T-helper 1 cell (primary cell): ENCODE measurements at places on chromosomes 7 and 10.

- DNase-seq, result no peak
Measured at GRCh38 chr7:150979713-150980390, 1.7 kb upstream of the KCNH2 start.

GRCh38 chr10:15141136-15142054 lies 27.1 kb downstream of the NMT2 start:
- DNase-seq, result no peak

- no peak for DNase-seq
Measured at GRCh38 chr10:16184096-16184597, 252.7 kb upstream of the PTER start.

DNA sequence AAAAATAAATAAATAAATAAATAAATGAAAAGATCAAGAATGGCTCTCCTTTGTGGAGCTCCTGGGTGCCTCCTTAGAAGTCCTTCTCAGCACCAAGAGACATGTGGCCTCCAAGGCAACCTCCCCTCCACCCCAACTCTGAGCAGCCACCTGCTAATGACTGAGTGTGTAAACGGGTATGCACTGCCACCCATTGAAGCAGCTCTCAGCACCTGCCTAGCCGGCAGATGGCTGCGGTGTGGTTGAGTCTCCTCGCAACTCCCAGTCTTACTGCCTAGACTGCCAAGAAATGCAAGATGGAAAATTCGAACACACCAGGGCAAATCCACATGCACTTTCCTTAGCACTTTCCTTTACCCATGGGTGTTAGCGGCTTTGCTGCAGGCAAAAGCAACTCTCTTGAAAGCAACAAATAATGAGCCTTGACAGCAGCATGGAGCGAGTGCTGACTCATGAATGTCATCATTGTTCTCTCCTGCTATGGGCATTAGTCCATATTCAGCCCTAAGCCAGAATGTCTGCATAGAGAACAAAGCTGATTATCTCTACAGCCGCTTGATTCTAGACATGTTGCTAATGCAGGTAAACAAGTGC lies 913.9 kb upstream of the AUTS2 start:
- DNase-seq, result no peak

DNA sequence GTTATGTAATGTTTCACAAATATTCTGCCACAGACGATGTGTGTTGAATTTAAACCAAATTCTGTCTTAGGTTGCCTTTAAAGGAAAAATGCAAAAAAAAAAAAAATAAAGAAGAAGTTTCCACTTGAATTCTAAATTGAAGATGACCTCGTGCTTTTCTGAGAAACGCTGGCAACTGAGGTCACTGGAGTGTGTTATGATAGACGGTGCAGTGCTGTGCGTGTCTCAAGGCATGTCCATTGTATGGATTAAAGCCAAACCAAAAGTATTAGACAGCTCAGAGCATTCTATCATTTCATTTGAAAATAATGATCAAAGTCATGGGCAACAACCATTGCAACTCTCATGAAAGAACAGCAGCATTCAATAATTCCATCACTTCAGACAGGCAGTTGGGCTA lies 483.9 kb downstream of the GRM8 start:
- no peak for DNase-seq

- DNase-seq, result no peak
Measured at GRCh38 chr7:15680446-15680845, 6.0 kb downstream of the MEOX2 start.

DNA sequence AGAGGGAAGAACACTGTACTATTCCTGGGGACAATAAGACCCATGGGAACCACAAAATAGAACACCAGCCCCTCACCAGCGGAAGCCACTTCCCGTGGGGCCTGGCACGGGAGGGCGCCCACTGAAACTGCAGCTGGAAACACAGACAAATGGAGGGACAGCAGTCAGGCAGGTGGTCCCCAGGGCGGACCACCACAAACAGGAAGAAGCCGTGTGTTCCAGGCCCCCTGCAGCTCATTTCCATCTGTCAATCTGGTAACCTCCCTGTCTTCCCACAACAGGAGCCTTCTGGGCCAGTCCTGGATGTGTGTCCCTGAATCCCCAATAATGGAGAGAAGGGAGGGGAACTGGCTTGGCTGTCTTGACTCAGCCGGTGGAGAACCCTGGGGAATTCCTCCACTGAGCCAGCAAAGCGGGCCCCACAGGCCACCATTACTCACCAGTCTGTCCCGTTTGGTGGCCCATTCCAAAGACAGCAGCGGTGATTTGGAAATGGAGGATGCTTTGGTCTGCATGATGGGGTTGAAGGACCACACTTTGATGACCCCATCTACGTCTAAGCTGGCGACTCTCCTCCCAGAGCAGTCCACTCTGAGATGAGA lies 16.7 kb downstream of the WDR91 start:
- DNase-seq, result no peak

DNA sequence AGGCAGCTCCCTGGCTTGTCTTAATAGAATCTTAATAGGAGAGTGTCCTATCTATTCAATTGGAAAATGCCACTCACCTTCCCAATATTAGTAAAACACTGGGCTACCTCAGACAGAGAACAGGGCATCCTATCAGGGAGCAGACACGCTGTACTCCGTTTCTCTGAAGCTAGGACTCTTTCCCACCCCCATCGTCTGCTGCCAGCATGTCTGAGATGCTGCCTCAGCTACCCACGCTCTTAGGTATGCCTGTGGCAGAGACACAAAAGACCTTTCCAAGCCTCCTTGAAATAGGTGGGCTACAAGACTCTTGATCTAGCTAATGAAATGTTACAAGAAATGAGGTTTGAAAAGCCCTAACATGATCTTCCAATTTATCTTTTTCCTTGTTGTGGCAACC lies 2.5 kb upstream of the LRIT2 start:
- no peak for DNase-seq

DNA sequence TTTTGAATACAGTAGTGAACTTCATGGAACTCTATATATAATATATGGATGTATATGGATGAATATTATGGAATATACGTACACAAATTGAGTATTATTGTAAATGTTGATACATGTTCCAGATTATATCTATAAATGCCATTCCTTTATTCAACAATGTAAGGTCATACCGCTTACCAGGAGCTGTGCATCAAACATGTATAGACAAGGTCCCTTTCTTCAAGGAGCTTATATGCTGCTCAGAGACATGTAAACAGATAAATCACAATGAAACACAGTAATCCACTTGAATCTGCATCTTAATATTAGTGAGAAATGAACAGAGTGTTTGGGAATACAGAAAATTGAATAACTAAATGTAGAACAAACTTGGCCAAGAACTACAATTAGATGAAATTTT lies 898 bp upstream of the SEM1 start:
- no peak for DNase-seq

DNA sequence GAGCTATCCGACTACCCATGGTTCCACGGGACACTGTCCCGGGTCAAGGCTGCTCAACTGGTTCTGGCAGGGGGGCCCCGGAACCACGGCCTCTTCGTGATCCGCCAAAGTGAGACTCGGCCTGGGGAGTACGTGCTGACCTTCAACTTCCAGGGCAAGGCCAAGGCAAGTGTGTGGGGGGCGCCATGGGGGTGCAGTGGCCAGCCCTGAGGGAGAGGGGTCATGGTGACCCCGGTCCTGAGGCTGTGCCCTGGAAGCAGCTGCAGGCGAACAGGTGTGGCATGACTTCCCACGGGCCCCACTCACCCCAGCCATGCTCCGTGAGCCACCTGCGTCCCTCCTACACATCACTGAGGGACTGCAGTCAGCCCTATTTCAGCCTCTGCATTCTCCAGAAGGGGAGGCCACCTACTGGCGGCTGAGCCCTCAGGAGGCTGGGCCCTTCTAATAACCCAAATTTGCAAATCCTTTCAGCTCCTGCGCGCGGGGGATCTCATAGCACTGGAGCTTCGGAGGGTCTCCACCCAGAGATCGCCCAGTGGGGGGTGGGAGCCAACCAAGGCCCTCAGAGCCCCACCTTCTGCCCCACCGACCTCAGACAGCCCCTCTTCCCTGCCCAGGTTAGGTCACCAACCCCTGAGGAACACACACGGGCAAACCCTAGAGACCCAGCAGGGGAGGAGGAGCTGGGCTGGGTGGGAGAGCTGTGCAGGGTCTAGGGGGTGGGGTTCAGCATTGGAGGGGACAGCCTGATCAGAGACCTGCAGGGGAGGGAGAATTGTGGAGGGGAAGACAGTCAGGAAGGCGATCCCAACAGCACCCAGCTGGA lies 30.8 kb downstream of the SH2B2 start:
- no peak for DNase-seq

GRCh38 chr10:13496164-13496563 lies 32.6 kb downstream of the BEND7 start:
- no peak for DNase-seq

DNA sequence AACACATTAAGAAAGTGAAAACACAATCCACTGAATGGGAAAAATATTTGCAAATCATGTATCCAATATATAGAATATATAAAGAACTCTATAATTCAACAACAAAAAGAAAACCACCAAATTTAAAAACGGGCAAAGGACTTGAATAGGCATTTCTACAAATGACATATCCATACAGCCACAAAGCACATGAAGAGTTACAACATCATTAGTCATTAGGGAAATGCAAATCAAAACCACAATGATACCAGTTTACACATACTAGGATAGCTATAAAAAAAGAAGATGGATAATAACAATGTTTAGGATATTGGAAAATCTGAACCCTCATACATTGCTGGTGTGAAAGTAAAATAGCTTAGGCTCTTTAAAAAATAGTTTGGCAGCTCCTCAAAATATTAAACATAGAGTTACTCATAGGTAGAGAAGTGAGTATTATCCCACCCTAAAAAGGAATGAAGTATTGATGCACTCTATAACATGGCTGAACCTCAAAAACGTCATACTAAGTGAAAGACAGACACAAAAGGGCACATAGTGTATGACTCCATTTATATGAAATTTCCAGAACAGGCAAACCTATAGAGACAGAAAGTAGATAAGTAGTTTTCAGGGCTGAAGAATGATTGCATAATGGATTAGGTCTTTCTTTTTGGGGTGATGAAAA lies 4.5 kb downstream of the ZPBP start:
- no peak for DNase-seq

- DNase-seq, result no peak
Measured at GRCh38 chr10:15715619-15716227, 4.0 kb downstream of the ITGA8 start.

GRCh38 chr10:75166623-75166972 lies 44.0 kb upstream of the VDAC2 start:
- no peak for DNase-seq

DNA sequence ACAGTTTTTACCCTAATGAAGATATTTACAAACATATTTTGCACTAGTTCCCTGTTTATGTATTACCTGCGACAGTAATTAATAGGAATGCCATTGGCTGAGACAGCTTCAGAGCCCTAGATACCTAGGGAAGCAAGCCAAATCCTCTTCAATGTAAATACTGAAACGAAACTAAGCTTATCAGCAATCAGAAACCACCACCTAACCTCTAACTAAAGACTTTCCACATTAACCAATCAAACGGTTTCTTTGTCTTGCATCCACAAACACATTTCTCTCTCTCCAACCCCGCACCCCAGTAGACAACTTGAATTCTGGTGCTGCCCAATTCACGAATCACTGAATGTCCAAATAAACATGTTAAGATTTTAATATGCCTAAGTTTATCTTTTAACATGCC lies 474.4 kb upstream of the C7orf33 start:
- DNase-seq, result no peak

GRCh38 chr10:129004398-129004797 lies 462.6 kb upstream of the MGMT start:
- no peak for DNase-seq

GRCh38 chr10:14476641-14477407 lies 146.1 kb upstream of the FRMD4A start:
- no peak for DNase-seq

DNA sequence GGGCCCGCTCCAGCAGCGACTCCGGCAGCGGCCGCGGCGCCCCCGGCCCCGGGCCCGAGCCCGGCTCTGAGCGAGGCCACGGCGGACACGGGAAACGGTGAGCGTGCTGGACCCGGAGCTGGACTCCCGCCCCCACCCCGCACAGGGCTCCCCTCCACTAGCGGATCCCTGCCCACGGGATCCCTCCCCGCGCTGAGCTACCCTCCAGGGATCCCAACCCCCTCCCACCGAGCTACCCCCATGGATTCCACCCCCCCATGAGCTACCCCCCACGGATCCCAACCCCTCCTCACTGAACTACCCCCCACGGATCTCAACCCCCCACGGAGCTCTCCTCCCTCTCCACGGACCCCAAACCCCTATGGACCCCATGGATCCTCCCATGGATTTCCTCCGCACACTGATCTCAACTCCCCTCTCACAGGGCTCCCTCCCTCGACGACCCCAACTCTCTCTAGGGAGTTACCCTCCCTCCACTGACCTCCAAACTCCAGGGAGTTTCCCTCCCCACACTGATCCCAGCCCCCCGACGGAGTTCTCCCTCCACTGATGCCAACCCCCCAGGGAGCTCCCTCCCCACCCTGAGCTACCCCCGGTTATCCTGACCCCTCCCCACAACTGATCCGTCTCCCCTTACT lies 20.6 kb upstream of the HSPB1 start:
- no peak for DNase-seq

DNA sequence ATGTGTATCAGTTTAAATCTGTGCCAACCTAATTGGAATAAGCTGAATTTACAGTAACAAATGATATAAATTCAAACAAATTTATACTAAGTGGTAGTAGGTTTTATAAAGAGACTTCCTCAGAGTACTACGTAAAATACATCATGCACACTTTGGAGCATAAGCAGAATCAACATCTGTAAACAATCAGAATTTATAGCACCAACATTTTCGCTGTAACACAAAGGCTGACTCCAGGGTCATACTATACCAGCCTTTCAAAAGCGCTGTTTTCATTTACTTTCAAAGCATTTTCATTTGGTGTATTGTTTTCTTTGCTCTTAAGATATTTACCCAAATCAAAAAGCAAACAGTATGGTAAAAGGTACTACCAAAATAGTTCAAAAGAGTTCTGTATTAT lies 29.3 kb upstream of the TMEM168 start:
- no peak for DNase-seq

GRCh38 chr7:28208506-28208905 lies 27.9 kb upstream of the JAZF1 start:
- DNase-seq, result no peak

GRCh38 chr7:1158203-1159126 lies 1.5 kb downstream of the ZFAND2A start:
- no peak for DNase-seq

DNA sequence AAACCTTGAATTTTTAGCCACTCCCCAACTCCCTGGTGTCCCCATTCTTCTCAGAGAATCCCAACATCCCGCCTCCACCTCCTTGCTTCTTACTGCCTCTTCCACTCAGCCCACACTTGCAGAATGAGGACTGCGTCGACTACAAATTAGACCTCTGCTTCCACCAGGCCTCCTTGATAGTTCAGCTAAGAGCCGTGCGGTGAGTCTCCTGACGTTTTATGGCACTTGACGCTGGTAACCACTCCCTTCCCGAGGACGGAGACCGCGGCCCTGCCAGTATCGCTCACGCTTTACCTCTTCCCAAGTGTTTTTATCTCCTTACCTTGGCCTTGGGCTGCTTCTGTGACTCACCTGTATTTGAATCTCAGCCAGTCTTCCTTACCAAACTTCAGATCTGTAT lies 31.1 kb downstream of the RBM17 start:
- DNase-seq, result no peak

GRCh38 chr7:148182264-148182663 lies 408.3 kb upstream of the C7orf33 start:
- DNase-seq, result no peak

GRCh38 chr7:107999779-108000560 lies 3.0 kb downstream of the LAMB1 start:
- DNase-seq, result no peak

GRCh38 chr7:3673524-3673923 lies 372.5 kb downstream of the SDK1 start:
- DNase-seq, result peak; percentile 23
